CD4-positive, alpha-beta T cell treated with Interleukin-4 for 4 hours (primary cell): ENCODE measurements at places on chromosomes 3 and 15.

DNA sequence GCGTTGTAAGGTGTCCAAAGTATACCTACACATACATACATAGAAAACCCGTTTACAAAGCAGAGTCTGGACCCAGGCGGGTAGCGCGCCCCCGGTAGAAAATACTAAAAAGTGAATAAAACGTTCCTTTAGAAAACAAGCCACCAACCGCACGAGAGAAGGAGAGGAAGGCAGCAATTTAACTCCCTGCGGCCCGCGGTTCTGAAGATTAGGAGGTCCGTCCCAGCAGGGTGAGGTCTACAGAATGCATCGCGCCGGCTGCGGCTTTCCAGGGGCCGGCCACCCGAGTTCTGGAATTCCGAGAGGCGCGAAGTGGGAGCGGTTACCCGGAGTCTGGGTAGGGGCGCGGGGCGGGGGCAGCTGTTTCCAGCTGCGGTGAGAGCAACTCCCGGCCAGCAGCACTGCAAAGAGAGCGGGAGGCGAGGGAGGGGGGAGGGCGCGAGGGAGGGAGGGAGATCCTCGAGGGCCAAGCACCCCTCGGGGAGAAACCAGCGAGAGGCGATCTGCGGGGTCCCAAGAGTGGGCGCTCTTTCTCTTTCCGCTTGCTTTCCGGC lies 318.6 kb downstream of the FGF12 start:
- DNase-seq = no peak

DNA sequence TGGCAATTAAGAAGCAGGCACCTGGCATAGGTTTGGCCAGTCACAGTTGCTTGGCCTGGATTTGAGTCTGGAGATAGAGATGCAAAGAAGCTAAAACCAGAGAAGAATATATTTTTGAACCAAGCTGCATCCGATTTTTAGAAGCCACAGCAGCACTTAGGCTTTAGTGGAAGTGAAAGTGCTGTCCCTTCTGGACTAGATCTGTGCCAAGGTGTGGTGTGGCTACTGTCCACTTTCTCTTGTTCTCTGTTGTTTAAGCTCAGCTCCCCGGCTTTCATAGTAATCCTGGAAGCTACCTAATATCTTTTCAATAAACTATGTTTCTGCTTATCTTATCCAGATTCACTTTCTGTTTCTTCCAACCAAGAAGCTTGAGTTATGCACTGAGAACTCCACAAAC lies 183.4 kb upstream of the THRB start:
- DNase-seq = no peak

DNA sequence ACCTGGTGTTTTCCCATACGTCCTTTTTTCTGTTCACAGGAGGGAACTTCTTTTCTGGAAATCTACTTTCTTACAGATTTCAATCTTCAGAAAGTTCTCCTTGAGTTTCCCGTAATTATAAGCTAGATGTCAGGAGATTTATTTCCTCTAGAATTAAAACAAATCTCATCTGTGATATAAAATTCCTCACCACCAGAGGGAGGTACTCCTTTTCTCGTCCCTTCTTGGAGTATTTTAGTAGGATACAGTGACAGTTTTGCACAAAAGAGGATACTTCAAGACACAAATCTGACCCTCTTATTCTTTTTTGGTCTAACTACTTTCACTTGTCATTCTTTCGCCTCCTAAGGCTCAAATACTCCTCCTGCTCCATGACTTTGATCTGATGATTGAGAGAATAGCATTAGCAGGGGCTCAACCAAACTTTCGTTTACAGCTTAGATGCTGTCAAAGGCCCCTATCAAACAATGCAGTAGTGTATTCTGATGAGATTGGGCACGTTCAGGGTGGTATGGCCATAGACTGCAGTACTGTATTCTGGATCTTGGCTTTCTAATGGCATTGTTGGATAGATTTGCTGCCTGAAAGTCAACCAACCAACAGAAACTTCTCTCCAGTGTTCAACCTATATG lies 38.0 kb downstream of the TMEM41A start:
- no peak for DNase-seq

- DNase-seq = no peak
Measured at GRCh38 chr3:187265461-187265955, 26.0 kb downstream of the MASP1 start.

DNA sequence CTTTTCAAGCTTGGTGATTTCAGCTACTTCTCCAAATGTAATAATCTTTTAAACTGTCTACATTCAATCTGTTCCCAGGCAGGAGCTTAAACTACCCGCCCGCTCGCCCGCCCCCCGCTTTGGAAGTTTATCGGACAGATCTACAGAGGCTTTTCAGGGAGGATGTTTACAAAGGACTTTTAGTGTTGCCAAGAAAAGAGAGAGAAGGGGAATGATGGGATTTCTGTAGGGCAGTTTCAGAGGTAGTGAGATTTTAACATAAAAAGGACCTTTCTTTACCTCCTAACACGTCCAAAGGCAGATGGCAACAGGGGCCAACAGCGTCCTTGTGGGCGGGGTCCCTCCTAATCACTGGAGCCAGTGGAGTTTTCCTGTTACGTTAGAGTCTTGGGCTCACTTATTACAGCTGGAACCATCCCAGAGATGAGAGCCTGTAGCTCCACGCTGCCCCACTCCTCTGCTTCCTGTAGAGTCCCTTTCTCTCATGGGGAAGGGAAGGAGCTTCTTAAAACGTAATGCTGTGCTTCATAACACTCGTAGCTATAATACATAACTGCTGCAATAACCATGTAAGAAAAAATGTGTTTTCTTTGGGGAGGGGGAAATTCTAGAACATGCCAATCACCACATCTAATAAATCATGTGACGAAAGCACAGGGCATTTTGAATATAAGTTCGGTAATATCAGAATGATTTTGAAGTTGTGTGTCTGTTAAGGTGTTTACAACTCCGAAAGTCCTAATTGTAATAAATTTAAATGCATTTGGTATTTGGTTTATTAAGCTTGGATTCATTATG lies 30.9 kb downstream of the HES1 start:
- no peak for DNase-seq

- DNase-seq = no peak
Measured at GRCh38 chr3:45043728-45044299, 17.7 kb downstream of the CLEC3B start.

DNA sequence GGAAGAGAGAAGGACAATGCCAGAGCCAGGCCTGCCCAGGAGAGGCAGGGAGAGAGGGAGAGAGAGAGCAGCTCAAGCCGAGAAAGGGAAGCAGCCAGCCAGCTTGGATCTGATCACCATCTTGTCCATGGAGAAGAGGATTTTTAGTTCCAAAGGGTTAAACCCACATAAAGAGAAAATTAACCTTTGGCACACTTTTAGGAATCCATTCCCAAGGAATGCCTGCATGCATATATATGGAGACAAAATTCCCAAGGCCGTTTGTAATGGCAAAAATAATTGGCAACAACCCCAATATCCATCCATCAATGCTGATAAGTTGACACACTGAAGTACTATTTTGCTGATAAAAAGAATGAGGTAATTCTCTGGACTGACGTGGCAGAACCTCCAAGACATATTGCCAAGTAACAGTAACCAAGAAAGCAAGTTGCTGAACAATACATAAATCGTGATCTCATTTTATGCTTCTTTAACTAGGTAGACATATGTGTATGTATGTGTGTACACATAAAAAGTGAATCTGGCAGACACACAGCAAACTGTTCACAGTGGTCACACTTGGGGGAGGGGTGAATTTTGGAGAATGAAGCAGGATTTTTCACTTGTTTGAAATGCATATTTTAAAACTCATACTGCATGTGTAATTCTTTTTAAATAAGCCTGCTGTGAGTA lies 7.5 kb upstream of the STRA6 start:
- DNase-seq = no peak

GRCh38 chr3:10928961-10929471 lies 63.5 kb upstream of the SLC6A1 start:
- DNase-seq = no peak

- DNase-seq = no peak
Measured at GRCh38 chr3:38755130-38755529, 60.9 kb downstream of the SCN10A start.

GRCh38 chr15:70319466-70319865 lies 221.7 kb upstream of the TLE3 start:
- no peak for DNase-seq

DNA sequence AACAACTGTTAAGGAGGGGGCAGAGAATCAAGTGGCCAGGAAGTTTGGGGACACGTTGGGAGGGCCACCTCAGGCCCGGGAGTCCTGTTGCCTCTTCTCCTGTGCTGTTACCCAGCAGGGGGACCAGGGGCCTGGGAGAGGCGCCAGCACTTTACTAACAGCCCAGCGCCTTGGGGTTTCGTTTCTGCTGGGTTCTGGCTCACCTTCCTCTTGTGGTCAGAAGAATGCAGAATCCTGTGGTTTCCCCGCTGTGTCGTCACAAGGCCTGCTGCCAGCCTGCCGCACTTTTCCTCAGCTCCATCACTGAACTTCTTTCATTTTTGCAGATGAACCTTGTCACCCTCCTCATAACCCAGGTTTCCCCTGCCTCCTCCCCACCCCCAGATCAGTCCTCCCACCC lies 67.7 kb downstream of the SLC30A4 start:
- peak; percentile 77 for DNase-seq

DNA sequence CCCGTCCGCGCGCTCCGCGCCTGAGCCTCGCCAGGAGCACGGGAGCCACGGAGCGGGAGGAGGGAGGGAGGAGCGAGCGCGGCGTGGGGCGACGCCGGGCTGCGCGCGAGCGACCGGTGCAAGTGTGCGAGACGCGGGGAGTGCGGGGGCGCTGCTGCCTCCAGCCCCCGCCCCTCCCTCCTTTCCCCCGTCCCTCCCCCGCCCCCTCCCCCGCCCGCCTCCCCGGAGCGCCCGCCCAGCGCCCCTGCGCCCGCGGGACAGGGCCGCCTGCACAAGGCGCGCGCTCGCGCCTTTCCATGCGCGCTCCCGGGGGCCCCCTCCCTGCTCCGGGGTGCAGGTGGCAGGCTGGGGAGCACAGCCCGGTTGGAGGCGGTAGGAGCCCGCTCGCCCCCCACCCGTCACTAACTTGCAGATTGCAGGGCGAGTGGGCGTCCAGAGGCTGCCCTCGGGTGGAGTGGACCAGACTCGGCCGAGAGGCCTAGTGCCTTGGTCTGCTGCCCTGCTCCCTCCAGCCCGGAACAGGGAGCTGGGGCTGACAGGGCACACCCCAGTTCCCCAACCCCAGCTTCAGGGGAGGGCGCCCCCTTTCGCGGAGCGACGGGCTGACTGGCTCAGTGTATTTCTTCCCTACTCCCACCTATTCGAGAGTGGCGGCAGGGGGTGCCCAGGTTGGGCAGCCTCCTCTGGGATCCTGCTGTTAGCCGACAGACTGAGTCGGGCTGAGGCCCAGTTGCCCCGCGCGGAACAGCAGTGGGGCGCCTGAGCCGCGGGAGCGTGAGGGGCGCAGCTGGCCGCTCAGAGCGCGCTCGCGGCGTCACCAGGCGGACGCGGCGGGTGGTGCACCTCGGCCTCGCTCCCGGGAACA lies at the start of gene WNT7A:
Gene WNT7A, minus strand, starts transcription at position 126 of the 865 bp plus-strand sequence. CDS start 255 bp downstream, outside the sequence.
- peak; percentile 63 for DNase-seq
